ENCODE measurements at places on chromosomes 11 and 22.

- DNase-seq = no peak
Measured at GRCh38 chr22:36864454-36865215, 3.8 kb downstream of the NCF4 start.

DNA sequence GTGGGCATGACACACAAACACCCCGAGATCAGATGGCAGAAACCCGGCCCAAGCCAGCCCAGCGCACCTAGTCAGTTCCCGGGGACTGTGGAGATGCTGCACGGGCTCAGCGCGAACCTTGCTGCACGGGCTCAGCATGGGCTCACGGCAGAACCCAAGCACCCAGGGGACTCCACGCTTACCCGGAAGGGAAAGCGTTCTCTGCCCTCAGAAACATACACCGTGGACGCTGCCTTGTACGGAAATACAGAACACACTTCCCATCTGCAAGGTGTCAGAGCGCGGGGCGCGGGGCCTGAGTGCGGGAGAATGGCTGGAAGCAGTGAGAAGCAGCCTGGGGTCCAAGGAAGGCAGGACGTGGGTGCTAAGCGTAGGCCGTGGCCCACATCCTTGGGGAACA lies 319.9 kb downstream of the NTM start:
- DNase-seq = no peak

DNA sequence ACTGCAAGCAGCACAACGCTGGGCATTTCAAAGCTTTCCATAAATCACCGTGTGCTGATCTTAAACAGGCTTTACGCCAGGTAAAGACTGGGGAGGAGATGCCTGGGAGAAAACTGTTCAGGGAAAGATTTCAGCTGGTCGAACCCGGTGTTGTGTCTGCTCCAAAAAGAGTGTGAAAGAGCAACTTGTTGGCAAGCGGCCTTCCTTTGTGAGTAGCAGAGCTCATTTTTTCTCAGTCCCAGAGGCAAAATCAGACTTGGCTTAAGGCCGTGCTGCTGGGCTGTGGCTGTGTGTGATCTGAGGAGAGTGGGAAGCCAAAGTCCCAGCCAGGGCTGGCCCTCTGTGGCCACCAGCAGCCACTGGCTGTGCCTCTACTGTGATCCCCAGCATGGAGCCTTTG lies 75.7 kb upstream of the E2F8 start:
- no peak for DNase-seq

- DNase-seq = no peak
Measured at GRCh38 chr11:94885133-94885532, 88.2 kb downstream of the CWC15 start.
